Activated naive CD4-positive, alpha-beta T cell (primary cell): ENCODE measurements at places on chromosomes 2 and 18.

GRCh38 chr18:43776997-43777396 lies 499.7 kb upstream of the SYT4 start:
- DNase-seq: no peak

DNA sequence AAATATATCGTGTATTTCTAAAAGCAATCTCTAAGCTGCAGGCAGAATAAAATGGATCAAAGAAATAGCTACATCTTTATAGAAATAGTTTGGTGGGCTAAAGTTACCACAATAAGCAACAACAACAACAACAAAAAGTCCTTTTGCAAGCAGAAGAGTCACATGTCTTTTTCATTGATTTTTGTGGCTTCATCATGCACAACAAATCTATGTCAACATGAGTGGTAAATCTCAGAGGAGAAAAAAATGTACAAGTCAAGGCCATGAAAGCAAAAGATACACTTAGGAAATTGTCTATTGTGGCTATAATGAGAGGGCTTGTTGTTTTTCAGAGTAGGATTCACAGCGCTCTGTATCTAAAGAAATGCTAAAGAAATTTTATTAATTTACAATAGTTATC lies 269.7 kb downstream of the GRB14 start:
- DNase-seq: no peak

DNA sequence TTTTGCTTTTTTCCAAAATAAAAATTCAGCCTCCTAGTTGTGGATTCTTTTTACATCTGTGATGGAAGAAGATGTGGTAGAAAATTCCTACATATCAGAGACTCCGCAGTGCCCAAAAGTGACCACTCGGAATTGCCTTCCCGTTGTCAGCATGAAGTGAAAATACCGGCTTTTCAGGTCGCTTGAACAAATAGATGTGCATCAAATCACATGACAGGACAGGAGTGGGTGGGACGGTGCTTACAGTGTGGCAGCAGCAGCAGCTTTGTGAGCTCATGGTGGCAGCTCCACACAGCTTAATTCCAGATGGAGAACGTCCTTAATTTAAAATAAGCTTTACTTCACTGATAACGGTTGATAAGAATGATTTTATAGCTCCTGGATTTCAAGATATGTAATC lies 20.3 kb downstream of the SALL3 start:
- no peak for DNase-seq

- DNase-seq: no peak
Measured at GRCh38 chr18:79857082-79857671, 59.4 kb downstream of the KCNG2 start.

GRCh38 chr18:32271672-32272208 lies 81.9 kb downstream of the MEP1B start:
- no peak for DNase-seq

GRCh38 chr18:42915299-42915698 lies 200.2 kb downstream of the RIT2 start:
- DNase-seq: no peak

DNA sequence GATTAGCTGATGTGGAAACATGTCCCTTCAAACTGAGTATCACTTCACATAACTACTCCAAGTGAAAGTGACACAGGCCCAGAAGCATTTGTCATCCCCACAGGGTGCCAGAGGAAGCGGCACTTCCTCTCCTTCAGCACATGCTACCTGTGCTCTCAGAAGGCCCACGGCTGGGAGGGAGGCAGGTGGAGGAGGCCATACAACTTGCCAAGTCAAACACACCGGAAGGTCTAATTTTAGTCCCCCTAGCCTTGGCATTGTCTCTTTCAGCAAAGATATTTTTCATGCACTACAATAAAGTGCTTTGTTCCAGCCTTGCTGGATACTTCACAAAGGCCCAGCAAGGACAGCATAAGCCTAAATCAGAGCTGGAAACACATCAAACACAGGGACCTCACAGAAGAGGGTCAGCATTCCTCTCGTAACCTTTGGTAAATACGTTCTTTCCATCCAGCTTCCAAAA lies 38.0 kb downstream of the VSNL1 start:
- DNase-seq: no peak

GRCh38 chr2:83517727-83518368 lies 941.2 kb downstream of the SUCLG1 start:
- no peak for DNase-seq

GRCh38 chr2:212752730-212753351 lies 214.2 kb upstream of the ERBB4 start:
- no peak for DNase-seq

- no peak for DNase-seq
Measured at GRCh38 chr18:71784777-71785176, 759.4 kb downstream of the CBLN2 start.

GRCh38 chr18:4453874-4454536 lies 1.1 kb downstream of the DLGAP1 start:
- no peak for DNase-seq

DNA sequence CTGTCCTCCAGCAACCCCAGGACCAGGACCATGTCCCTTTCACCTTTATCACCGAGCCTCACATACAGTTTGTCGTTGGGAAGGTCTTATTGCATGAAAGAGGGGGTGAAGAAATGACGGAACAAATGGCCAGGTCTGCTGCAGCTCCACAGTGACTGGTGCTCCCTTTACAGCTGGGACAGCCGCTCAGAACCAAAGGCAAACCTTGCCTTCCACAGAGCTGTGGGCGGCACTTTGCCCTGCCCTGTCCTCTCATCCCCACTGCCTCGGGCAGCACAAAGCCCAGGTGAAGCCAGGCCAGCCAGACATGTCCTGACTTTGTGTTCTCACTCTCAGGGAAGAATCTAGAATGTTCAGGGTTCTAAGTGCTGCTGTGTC lies 961 bp downstream of the GPR55 start:
- DNase-seq: no peak

GRCh38 chr2:128651000-128651399 lies 332.3 kb upstream of the HS6ST1 start:
- DNase-seq: no peak

DNA sequence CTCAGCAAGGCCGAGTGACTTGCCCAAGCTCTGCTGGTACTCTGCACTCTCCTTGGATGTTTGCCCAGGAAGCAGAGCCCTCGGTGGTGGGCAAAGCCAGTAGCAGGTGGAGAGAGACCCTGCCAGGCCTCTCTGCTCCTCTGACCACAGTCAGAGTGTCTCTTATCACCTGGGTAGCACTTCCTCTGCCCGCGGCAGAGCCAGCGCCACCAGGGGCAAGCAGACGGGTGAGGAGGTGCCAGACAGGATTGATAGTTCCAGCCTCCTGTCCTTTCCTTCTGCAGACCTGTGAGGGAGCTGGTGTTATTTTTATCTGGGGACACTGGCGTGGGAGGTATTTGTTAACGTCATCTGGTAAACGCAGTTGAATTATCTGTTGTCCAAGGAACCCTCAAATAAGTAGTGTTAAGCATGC lies 152.9 kb downstream of the SMAD7 start:
- DNase-seq: no peak

DNA sequence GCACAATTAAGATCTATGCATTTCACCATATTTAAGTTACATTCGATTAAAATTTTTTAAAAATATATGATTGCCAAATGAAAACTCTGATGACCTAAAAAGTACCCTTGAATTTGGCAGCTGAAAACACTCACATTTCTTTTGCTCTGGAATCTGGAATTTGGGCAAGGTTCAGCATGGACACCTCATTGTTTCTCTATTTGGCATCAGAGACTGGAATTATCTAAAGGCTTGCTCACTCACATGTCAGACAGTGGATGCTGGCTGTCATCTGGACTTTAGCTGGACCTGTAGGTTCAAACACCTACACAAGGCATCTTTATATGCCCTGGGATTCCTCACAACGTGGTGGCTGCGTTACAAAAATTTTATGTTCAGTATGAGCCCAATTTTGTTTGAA lies 16.1 kb downstream of the MBOAT2 start:
- no peak for DNase-seq

GRCh38 chr2:143584936-143585335 lies 455.7 kb downstream of the ARHGAP15 start:
- DNase-seq: no peak

- DNase-seq: no peak
Measured at GRCh38 chr2:100274076-100274475, 48.2 kb downstream of the LONRF2 start.

- no peak for DNase-seq
Measured at GRCh38 chr2:67215214-67216055, 181.7 kb upstream of the ETAA1 start.

DNA sequence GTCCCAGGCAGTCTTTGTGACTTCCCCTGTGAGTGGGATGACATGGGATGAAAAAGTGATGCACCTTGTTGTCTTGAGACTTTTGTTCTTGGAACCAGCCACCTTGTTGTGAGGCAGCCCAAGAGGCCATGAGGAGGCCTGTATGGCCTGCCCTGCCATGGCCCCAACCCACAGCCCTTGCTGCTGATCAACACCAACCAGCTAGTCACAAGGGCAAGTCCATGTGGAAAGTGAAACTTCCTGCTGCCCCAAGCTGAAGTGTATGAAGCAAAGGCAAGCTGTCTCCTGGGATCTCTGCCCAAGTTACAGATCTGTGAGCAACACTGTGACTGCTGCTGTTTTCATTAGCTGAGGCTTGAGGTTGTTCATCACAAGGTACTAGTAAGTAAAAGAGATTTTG lies 21.6 kb downstream of the TMEM18 start:
- no peak for DNase-seq

GRCh38 chr18:3538456-3538855 lies 88.5 kb downstream of the TGIF1 start:
- no peak for DNase-seq

GRCh38 chr2:48449073-48449840 lies 80.7 kb upstream of the STON1 start:
- DNase-seq: no peak

GRCh38 chr2:3703757-3704355 lies 481 bp downstream of the DCDC2C start:
- no peak for DNase-seq

DNA sequence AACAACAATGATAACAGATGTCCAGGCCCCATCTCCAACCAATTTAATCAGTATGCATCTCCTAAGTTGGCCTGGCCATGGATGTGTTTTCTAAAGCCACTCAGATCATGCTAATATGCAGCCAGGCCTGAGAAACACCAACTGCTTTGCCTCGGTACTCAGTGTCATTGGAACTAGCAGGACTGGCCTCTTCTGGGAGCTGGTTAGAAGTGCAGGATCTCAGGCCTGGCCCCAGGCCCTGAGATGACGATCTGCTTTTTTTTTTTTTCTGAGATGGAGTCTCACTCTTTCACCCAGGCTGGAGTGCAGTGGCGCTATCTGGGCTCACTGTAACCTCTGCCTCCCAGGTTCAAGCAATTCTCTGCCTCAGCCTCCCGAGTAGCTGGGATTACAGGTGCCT lies 69.1 kb downstream of the IRS1 start:
- no peak for DNase-seq

DNA sequence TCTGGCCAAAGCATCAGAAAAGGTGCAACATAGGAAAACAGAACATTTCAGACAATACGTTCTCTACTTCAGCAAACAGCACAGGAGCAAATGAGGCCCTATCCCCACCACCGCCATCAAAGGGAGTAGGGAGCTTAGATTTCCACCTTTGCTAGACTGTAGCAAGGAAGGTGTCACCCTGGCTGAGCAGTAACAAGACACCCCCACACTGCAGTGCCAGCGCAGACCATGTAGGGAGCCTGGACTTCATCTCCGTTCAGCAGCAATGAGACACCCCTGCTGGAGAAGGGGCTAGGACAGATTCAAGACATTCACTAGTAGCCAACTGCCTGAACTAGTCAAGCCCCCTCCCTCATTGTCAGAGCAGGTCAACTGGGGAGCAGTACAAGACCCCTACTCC lies 160.1 kb upstream of the CBLN2 start:
- DNase-seq: no peak

DNA sequence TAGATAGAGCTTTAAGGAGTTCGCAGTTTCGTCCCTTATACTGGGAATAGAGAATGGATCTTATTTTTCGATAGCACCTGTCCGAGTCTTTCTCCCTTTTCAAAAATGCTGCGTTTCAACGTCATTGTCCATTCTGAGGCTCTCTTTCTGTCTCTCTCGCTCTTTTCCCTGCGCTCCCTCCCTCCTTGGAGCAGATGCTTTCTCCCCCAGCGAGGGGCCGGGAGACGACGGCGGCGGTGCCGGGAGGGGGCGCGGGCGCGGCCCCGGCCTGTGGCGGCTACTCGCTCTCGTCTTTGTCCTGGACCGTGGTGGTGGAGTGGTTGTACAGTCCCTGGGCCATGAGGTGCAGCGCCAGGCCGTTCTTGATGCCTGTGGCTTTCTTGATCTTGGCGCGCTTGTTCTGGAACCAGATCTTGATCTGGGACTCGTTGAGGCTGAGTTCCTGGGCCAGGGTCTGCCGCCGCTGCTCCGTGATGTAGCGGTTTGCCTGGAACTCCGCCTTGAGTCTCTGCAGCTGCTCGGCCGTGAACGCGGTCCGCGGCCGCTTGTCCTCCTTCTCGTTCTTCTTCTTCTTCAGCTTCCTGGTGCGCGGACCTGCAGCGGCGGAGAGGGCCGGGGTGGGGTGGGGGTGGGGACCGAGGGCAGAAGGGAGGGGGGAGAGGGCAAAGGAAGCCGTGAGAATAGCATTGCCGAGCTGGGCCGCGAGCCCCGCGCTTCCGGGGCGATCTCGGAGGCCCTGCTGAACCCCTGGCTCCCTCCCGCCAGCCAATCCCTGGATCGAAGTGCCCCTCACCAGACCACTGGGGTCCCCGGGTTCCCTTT lies 4.6 kb downstream of the EN1 start:
- DNase-seq: no peak
